ENCODE measurements at places on chromosomes 7 and 10.

DNA sequence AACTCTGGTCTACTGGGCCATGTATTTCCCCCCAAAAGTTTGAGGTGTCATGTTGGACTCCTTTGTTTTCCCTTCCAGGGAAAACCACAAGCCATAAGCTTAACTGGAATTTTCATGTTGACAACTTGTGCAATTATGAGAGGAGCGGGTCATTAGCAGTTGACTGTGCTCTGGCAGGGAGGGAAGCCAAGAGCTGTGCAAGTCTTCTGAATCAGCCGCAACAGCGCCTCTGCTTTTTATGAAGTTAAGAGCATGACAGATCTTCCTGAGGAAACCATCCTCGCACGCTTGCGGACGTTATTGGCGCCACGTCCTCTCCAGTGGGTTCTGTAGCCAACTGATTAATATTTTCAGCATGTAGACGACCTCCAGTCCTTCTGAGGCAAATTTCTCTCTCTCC lies 148.7 kb upstream of the MKI67 start:
- DNase-seq, result peak; percentile 15

GRCh38 chr10:94549221-94549620 lies 3.6 kb downstream of the HELLS start:
- DNase-seq, result no peak

GRCh38 chr10:16436367-16436757 lies 448 bp upstream of the PTER start:
- DNase-seq, result no peak

GRCh38 chr7:159144758-159145489 lies at the start of gene VIPR2:
TSS of gene VIPR2 (minus strand) at chr7:159144867. CDS start at chr7:159144771, 96 bp downstream.
- DNase-seq, result no peak

GRCh38 chr7:114026486-114027089 lies 107.8 kb upstream of the PPP1R3A start:
- DNase-seq, result peak; percentile 66

DNA sequence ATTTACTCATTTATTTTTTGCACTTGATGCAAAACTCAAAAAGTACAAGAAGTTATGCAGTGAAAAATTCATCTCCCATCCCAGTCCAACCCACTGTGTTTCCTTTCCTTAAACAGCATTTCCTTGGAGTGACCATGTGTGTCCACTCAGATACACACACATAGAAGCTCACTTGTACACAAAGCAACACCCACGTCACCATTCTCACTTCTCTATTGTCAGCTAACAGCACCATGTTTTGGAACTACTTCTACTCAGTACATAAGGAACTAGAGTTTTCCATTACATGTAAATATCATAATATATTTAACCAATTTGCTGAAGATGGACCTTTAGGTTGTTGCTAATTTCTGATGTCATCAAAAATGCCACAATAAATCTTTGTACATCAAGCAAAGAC lies 167.6 kb downstream of the GRID1 start:
- DNase-seq, result no peak

GRCh38 chr10:79930751-79931150 lies 18.2 kb downstream of the SFTPD start:
- no peak for DNase-seq

- no peak for DNase-seq
These were observed 92.4 kb upstream of the TMEM72 start for GRCh38 chr10:44818701-44819127.

- no peak for DNase-seq
These were observed 68.8 kb upstream of the INHBA start for GRCh38 chr7:41771717-41772116.

GRCh38 chr7:83793558-83793957 lies 144.6 kb upstream of the SEMA3E start:
- DNase-seq, result no peak

DNA sequence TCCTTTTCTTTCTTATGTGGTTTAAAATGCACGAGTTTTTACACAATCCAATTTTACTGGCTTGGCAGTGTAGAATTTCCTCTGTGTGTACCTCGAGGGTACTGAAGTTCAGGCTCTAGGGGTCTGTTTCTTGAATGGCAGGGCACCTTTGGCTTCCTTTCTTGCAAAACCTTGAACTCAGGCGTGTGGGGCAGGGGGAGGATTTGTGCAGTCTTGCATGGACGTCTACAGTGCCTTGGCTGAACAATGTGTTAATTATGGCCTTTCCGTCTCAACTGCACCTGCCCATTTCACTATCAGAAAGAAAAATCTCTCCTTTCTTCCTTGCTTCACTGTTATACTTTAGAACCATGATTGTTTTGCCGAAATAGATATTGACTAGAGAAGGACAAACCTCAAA lies 570.9 kb downstream of the INHBA start:
- no peak for DNase-seq

DNA sequence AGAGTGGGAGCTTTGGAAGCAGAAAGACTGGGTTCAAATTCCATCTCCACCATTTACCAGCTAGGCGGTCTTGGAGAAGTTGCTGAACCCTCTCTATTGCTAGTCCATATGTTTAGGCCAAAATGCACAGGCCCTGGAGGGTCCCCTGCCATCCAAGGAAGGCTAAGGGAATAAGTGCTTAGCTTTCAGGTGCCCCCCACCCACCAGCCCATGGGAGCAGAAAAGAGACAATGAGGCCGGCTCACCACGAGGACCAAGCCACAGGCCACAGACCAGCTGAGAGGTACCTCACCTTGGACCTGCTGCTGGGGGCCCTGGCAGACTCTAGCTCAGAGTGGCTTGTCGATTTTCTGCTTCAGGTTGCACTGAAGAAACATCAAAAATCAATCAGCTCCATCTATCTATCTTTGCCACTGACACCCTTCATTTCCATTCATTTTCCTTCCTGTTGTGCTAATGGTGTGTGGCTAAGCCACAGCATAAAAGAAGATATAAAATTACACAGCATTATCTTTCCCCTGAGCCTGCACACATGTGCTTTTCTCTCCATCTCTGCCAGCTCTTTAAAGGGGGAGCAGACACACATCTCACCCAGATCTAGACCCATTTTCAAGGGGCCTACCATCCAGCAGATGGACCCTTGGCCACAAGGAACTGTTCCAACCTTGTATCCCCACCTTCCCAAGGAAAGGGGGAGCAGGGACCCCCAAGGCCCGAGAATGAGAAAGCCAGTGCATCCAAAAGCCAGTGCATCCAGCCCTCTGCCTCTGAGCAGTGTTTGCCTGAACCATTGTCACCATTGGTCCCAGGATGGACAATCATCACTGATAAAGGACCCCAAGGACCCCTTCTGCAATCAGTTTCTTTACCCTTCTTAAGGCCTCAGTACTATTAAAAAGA lies 65.4 kb downstream of the GRID1 start:
- no peak for DNase-seq

GRCh38 chr7:116863936-116864500 lies 1.6 kb downstream of the CAPZA2 start:
- no peak for DNase-seq

DNA sequence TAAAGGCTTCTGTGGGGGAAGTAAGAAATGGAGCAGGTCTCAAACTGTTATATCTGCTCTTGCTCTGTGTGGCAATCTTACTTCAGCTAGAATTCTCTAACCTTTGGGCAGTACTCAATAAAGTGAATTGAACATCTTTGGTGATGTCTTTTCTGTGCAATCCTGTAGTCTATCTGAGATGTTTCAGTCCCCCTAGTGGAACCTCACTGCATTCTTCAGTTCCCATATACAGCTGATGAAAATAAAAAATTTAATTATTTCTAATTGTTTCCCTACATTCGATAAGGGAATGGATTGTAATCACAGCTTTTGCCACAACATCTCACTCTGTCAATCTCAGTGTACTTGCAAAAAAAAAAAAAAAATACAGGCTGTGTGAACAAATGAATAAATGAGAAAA lies 522.6 kb downstream of the DNAJB9 start:
- no peak for DNase-seq

DNA sequence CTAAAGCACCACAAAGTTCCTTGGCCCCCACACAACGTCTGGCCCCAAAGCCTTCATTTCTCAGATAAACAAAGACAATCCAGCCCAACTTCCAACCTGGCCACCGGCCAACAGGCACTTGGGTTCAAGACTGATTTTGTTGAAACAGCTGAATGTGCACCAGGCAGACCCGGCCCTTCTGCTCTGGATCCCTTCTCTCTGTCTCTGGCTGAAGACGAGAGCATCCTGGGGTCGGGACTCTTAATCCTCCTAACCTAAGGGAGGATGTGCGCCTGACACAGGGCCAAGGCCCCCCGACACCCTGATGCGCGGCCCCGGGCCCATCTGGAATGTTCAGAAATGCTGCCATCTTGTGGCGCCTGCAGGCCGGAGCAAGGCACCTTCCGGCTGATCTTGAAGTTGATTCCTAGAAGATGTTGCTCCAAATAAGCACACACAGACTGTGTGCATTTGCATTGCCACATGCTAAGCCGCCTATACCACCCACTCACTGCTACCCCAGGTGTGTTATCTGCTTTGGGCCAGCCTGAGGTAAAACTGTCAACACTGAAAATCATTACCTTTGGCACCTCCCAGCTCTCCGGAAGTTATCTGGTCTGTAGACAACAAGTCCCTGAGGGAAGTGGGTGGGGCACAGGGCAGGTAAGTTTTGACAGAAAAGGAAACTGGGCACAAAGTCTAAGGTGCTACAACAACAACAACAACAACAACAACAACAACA lies 98.4 kb upstream of the HABP2 start:
- DNase-seq, result no peak

GRCh38 chr7:37424995-37425394 lies 23.7 kb downstream of the ELMO1 start:
- DNase-seq, result no peak

DNA sequence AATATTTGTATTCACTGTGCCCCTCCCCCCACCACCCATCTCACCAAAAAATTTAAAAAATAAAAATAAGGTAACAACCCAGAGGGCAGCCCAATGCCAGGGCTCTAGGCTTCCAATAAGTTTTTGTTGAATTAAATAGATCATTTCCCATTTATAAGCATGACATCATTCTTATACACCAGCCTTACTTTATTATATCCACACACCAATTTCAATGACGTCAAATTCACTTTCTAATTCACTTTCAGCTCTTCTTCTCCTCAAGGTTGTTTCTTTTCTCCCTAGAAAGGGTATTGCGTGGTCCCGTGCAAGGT lies 1.2 kb upstream of the DKK1 start:
- no peak for DNase-seq

GRCh38 chr10:61961278-61961677 lies 59.8 kb downstream of the ARID5B start:
- DNase-seq, result no peak

DNA sequence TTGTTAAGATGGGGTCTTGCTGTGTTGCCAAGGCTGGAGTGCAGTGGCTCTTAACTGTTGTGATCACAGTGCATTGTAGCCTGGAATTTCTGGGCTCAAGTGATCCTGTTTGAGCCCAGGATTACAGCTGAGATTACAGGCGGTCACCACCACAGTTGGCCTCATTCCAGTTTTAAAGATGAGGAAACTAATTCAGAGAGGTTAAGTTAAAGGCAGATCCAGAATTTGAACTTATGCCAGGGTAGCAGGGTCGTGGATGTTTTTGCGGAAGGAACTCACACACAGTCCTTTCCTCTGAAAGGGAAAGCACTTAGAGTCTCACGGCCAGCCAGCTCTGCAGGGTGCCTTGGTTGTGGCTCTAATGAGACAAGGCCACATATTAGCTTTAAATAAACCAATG lies 84.7 kb downstream of the MMRN2 start:
- DNase-seq, result no peak

GRCh38 chr7:23074443-23075261 lies 30.9 kb upstream of the KLHL7 start:
- peak; percentile 93 for DNase-seq

DNA sequence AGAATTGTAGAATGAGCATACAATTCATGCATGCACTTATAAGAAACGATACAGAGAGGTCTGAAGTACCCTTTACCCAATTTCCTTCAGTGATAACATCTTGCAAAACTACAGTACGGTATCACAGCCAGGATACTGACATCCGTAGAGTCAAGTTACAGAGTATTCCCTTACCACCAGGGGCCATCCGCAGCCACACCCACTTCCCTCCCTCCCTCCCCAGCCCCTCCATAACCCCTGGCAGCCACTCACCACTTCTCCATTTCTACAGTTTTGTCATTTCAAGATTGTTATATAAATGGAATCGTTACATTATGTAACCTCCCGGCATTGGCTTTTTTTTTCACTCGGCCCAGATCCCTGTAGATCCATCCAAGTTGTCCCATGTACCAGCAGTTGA lies 113.6 kb upstream of the RET start:
- no peak for DNase-seq

DNA sequence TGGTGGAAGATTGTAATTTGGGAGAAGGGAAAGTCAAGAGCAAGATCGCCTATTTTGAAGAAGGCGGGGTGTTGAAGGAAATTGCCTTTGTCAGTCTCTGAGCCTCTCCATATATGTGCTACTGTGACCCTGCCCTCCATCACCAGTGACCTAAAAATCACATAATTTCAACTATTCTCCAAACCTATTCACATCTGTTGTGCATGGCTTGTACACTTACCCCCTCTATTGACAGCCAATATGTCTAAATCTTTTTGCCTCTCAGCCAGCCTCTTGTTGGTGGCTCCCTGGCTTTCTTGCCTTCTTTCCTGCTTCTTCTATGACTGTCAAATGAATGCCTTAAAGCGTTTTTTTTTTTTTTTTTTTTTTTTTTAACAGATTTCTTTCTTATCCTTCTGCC lies 295.6 kb downstream of the AUTS2 start:
- DNase-seq, result peak; percentile 83

- no peak for DNase-seq
These were observed 9.3 kb upstream of the ZC3HAV1L start for GRCh38 chr7:139044813-139045794.

DNA sequence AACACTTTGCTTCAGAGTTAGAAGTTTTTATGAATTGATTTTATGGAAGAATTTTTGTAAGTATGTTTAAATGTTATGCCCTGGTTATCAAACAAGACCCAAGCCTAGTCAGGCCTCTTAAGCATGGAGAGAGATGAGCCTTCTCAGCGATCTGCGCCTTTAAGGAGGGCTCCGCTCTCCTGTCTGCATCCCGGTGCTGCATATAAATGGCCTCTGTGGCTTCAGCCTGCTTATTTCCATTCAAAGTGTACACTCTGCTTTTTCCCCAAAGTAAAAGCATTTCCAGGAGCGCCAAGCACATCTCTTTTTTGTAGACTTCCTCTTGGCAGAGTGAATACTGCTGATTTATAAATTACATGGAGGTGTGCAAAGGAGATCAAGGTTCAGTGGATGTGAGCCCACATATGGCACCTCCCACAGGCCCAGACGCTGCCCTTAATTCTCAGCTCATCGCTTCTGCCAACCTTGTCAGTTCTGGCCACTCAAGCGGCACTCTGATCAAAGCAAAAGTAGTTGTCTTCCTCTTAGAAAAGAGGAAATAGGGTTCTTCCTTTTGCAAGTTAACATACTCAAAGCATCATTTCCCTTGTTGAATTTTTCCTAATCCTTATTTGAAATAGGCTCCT lies 70.0 kb upstream of the SFMBT2 start:
- no peak for DNase-seq

GRCh38 chr7:21106296-21106732 lies 319.6 kb upstream of the SP8 start:
- no peak for DNase-seq

- DNase-seq, result no peak
These were observed 18.6 kb upstream of the SMO start for GRCh38 chr7:129169686-129170440.
